ENCODE measurements at places on chromosomes 7 and 10.

- DNase-seq: peak; percentile 73
These were observed 2.6 kb downstream of the MRPS33 start for GRCh38 chr7:141012044-141012685.

DNA sequence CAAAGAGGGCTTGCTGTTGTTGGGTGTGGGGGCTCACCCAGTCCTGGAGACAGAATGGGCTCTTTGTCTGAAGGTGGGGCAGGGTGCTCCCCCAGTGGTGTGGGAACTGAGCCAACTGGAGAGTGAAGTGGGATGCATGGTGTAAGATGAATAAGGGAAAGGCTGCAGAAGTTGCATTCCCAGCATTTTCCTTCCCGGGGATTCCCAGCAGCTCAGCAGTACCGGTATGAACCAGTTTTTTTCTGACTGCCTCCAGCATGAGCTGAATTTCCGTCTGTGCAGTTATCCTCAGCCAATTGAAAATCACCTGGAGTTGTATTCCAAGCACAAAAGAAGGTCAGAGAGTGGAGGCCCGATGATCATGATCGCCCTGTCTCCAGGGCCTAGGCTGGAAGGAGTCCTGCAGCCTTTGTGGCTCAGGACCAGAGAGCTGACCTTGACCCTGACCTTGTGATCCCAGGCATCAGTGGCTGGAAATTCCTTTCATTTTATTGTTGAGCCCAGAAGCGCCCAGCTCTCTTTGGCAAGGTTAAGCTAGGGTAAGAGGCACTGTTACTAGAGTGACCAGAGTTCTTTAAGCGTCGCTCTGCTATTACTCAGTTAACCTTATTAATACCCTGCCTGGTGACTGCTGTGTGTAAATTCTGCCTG, 33.4 kb downstream of the OGDH start:
- no peak for DNase-seq

DNA sequence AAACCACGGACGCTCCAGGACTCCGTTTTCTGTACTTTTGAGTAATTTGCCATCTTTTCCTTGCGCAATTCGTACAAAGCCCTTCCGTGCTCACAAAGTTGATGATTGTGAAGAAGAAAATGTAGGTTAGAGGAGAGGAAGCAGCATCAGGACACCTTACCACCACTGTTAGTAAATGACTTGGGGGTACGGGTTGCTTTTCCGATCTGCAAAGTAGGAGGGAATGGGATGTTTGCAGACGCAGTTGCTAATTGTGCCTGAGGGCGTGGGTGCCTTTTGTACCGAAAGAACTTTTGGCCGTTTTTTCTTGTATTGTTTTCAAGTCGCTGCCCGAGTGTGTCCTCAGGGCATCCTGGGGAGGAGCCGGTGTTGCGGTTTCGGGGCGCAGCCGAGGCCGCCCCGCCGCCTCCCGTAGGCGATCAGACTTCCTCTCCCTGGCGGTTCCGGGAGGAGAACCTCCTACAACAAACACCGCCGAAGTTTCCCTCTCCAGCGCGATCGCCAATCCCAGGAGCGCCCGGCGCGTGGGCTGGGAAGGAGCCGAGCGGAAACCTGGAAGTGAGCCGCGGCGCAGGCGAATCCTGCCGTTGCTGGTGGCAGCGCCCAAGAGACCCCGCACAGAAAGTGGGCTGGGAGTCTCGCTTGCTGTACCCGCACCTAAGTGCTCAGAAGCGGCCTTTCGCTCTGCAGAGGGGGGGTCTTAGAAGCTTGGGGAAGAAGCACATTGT, 1.0 kb downstream of the PRR15 start:
- no peak for DNase-seq

DNA sequence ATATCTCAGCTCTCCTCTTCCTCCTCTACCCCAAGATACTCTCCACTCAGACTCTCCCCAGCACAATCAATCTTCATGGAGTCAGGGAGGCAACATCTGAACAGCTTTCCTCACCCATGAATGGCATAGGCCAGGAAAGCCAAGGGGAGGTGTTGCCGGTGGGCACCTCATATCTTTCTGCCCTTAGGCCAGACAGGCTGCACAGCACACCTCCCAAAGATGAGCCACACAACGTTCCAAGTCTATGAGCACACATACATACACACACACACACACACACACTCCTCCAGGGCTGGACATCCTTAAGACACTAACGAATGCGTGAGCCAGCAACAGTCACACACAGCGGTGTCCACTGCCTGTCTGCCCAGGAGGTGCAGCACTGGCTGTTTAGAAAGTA, 17.7 kb downstream of the COBL start:
- no peak for DNase-seq

DNA sequence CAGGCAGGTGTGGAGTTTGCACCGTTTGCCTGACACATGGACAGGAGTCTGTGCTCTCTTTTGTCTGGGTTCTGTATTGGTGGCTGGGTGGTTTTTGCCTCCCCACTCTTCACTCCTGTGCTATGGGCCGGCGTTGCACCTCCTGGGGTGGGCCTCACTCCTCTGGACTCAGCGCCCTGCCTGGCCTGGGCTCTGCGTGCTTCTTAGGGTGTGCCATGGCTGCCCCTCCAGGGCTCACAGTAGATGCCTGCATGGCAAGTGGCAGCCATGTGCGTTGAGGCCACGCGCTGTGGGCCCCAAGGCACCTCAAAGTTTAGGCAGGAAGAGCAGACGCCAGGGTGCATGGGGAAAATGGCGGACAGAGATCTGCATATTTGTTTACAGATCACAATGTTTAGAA, 319.8 kb downstream of the ADARB2 start:
- DNase-seq: no peak

DNA sequence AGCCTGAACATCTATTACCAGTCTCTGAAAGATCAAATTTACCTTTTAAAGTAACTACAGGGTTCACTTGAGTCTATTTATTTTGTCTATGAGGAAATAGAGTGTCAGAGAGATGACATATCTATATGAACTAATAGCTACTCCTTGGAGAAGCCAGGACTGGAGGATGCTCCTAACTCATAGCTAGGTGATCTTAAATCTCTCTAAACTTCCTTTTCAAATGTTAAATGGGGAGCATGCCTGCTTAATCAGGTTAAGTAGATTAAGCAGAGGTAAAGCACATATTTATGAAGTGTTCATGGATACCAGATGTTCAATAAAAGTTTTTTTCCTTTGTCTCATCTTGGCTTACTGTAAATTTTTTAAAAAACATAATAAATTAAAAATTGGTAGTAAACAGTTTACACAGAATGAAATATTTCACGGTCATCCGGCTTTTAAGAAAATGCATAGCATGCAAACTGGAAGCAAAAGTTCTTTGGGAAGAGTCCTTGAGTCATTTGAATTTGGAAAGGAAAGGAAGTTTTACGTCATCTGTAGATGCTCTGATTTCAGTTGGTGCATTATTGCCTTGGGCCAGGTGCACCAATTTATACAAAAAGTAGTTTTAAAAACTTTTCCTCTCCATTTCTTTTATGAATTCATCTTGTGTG, 155.1 kb downstream of the BICC1 start:
- no peak for DNase-seq

- no peak for DNase-seq
These were observed 270.7 kb downstream of the ADRA2A start for GRCh38 chr10:111347386-111348013.

DNA sequence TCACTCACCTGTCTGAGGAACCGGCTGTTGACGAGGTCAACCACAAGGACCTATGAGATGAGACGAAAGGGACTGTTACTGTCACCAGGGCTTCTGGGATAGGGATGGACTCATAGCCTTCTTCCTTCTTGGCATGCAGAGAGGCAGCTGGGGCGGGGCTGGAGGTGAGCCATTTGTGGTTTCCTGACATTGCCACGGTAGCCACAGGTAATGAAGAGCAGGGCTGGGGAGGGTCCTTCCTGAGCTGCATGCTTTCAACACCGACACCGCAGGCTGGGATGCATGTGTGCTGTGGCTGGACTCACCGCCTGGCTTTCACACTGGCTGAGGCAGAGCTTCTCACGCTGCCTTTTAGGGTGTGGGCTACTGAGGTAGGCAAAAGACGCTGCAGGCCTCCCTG, 46.4 kb upstream of the MKRN1 start:
- peak; percentile 15 for DNase-seq

- peak; percentile 12 for DNase-seq
These were observed 51.2 kb downstream of the KIF5B start for GRCh38 chr10:32005050-32005449.

GRCh38 chr7:33250421-33250871, 121.1 kb downstream of the BBS9 start:
- DNase-seq: no peak

- no peak for DNase-seq
These were observed 175.8 kb upstream of the PPP2R2D start for GRCh38 chr10:131724891-131725580.

Data from stimulated activated CD4-positive, alpha-beta T cell treated with anti-CD3 and anti-CD28 coated beads, Interleukin-12 subunit alpha, Interleukin-12 subunit beta, amount 100 ng/mL, for 48 hours (primary cell).